ENCODE measurements at places on chromosomes 6 and 20.

DNA sequence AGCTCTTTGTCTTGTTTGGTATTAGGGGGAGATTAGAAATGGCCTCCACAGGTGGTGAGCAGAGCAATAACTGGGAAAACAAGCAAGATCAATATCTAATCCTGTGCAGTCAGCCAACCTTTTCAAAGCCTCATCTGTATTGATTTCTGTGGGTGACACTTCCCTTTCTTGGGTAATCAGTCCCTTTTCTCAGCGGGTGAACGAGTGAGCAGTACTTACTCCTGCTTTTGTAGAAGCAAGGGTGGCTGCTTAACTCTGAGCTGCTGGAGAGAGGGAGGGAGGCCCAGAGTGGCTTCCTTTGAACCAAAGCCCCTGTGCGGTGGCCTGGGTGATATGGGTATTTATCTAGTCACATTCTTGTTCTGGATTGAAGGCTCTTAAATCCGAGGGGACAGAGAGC, 254.8 kb upstream of the CHD6 start:
- DNase-seq = no peak

DNA sequence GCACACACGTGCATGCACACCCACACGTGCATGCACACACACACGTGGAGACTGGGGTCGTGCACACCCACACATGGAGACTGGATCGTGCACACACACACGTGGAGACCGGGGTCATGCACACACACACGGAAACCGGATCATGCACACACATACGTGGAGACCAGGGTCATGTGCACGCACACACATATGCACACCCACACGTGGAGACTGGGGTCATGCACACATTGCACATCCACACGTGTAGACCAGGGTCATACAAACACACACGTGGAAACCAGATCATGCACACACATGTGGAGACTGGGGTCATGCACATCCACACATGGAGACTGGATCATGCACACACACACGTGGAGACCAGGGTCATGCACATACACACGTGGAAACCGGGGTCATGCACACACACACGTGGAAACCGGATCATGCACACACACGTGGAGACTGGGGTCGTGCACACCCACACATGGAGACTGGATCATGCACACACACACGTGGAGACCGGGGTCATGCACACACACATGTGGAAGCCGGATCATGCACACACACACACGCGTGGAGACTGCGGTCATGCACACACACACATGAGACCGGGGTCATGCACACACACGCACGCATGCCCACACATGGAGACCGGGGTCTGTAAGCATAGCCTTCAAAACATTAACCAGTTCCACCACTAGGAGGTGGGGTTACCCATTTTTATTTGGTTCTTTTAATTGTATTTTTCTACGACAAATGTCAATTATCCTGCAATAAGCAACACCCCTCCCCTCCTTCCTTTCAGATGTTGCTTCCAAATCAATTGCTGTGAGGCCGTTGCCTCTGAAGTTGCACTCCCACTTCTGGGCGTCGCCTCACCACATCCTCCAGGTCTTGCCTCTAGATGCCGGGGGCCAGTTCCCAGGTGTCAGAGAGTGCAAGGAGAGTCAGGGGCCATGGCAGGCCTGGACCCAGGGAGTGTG, 95.8 kb downstream of the TMEM242 start:
- DNase-seq = no peak

DNA sequence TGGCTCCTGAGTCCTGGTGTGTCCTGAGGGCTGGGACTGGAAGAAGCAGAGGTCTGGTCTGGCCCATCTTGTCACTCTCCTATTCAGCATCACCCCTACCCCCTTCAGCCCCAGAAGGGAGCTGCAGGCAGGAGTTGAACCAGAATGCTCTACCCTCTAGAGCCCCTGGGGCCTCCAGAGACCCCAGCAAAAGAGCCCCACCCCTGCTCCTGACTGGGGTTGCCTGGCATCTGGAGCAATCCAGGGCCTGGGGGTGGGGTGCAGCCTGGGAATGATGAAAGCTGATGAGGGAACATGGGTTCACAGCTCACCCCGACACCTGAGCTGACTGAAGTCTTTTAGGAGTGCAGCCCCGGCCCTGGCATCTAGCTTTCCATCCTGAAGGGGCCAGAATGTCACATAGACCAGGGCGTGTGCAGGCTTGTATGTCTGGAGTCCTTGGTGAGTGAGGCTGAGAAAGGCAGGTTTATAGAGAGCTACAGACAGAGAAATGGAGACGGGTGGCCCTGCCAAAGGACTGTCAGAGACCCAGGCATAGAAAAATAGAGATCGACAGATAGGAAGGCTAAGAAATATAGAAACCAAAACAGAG, 12.2 kb downstream of the FGD2 start:
- no peak for DNase-seq

GRCh38 chr6:31952140-31952805, 6.4 kb downstream of the CFB start:
- DNase-seq = peak; percentile 32

DNA sequence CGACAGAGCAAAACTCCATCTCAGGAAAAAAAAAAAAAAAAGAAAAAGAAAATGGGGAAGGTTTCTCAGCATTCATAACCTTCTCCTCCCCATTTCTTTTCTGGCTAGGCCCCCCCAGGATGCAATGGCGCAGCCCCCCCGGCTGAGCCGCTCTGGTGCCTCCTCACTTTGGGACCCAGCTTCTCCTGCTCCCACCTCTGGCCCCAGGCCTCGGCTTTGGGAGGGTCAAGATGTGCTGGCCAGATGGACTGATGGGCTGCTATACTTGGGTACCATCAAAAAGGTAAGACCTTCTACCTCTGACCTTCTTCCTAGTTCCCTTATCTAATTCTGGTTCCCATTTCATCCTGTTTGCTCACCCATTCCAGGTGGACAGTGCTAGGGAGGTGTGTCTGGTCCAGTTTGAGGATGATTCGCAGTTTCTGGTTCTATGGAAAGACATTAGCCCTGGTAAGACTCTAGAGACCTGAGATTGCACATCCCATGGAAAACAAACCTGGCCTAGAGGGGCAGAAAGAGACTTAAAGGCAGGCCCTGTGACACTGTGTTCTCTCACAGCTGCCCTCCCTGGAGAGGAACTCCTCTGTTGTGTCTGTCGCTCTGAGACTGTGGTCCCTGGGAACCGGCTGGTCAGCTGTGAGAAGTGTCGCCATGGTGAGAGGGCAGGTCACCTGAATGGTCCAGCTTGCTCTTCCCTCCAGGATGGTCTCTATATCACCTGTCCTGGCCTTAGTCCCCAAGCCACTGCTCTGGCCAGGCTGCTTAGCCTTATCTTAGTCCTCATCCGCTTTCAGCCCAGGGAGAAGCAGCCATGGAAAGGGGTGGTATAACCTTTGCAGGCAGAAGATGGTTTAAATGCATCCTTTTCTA, 1.6 kb downstream of the PHF1 start:
- no peak for DNase-seq

DNA sequence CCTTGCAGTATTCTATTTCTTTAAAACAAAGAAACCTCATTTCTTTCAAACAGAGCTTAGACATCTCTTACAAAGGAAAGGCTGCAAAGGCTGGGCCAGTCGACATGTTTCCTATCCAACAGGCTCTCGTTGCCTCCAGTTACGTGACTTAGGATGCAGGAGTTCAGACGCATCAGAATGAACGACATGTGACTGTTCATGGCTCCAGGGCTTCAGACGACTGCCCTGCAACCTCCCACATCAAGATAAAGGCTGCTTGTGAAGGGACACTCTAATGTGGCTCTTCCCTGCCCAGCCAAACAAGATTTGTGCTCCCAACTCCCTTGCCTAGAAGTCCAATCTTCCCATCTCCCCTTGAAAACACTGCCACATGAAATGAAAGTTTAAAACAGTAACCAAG, 14.3 kb upstream of the NEDD9 start:
- DNase-seq = no peak

DNA sequence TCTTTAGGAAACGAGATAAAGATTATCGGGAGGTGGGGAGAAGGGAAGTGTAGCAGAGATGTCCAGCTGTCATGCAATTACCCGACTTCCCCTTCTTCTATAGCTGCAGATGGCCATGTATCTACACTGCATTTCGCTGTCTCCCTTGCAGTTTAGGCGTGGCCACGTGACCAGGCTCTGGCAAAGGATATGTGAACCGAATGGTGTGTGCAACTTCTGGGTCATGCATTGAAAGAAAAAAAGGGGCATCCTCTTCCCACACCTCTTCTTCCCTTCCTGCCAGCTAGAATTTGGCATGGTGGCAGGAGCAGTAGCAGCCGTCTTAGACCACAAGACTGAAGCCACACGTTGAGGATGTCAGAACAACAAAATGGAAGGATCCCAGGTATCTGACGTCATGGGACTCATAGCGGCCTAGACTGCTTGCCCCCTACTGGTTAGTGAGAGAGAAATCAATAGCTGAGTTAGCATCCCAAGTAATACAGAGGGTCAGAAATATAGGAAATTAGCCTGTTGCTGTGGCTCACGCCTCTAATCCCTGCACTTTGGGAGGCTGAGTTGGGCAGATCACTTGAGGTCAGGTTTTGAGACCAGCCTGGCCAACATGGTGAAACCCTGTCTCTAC, 32.8 kb downstream of the TCF15 start:
- DNase-seq = no peak

DNA sequence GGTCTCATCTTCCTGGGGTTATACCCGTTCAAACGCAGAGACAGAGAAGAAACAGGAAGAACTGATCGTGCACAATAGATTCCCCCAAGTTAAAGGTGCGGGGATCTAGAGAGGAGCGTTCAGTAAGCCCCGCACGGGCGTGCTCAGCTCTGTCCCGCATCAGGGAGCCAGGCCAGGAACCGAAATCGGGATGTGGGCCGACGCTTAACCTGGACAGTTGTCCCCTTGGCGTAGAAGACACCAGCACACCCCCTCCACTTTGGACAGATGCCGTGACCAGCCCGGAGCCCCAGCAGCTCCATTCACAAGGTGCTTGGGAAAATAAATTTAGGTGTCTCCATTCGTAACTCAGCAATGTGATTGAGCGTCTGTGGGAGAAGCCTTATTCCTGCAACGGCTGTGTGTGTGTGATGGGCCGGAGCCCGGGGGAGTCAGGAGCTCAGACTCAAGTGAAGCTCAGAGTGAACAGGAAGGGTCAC, 24.0 kb upstream of the GATA5 start:
- no peak for DNase-seq

DNA sequence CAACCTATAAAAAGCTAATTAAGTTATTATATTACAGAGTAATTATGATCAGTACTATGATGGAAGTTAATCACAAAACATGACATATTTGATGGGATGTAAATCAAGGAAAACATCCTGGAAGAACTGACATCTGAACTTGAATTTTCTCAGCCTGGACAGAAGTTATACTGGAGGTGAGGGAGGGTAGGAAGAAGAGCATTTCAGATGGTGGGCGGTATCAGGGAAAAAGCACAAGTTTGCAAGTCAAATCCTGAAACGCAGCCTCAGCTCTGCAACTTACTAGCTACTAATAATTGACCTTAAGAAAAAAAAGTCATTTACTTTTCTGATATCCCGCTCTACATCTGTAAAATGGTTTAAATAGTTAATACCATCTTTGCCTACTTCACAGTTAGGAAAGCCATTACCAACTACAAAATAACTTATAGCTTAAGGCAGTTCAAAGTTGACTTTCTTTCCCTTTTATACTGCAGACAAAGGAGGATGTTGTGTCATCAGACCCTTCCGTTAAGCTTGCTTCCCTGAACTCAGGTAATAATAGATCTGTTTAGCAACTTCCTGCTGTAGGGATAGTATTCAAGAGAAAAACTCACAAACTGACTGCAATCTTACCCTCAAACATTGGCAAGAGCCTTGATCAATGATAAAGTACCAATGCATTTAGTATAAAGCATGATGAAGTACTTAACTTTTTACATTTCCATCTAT, 21.0 kb downstream of the NOL7 start:
- DNase-seq = peak; percentile 12

DNA sequence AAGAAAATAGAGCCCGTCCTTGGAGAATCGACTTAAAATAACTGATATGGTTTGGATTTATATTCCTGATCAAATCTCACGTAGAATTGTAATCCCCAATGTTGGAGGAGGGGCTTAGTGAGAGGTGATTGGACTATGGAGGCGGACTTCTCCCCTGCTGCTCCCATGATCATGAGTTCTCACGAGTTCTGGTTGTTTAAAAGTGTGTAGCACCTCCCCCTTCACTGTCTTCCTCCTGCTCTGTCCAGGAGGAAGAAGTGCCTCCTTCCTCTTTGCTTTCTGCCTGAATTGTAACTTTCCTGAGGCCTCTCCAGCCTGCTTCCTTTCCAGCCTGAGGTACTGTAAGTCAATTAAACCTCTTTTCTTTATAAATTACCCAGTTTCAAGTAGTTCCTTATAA, 529.2 kb downstream of the HAO1 start:
- no peak for DNase-seq

DNA sequence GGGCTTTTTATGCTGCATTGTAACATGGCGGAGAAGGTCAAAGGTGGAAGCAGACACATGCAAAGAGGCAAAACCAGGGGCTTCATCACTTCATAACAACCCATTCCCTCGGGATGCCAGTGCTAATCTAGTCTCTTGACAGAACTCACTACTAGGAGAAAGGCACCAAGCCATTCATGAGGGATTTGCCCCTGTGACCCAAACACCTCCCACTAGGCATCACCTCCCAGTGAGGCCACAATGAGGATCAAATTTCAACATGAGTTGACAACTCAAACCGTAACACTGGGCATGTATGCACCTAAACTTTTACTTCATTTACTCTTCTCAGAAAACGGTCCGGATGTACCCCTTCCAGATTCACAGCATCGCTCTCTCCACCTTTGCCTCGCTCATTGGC, 61.9 kb downstream of the CDS2 start:
- no peak for DNase-seq

DNA sequence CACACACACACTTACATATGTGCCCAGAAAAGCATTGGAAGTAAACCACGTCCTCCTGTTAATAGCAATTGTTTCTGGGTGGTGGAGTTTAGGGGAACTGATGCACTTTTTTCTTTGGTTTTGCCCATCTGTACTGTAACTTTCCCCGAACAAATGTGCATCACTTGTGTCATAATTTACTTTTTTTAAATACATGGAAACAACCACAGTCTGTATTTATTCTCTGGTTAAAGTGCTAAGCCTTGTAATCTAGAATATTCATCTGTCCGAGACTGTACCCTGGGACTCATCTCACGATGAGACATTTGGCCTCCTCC, 61.5 kb upstream of the CD93 start:
- DNase-seq = no peak

DNA sequence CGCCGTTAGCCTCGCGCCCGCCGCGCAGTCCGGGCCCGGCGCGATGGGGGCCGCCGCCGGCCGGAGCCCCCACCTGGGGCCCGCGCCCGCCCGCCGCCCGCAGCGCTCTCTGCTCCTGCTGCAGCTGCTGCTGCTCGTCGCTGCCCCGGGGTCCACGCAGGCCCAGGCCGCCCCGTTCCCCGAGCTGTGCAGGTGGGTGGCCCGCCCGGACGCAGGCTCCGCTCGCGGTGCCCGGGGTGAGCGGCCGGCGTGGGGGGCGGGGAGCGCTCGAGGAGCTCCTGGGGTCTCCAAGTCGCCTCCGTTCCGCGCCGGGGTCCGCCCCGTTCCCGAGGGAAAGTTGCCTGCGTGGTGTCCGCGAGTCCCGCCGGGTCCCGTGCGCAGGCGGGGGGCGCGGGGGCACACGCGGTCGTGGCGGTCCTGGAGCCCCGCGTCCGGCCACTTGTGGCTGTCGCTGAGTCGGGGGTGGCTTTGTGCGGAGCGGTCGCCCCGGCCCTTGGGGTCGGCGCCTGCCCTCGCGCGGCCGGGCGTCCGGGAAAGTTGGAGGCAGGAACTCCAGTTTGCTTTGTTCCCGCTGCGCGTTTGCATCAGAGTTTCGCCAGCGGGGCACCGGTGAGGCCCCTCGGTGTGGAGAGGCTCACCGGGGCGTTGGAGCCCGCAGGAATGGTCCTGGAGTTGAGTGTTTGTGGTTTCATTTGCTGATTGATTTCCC, 476 bp downstream of the IGF2R start:
- no peak for DNase-seq

- no peak for DNase-seq
These were observed 143.9 kb downstream of the DTNBP1 start for GRCh38 chr6:15518878-15519277.

Measured in globus pallidus (tissue), 1 donor.